ENCODE measurements at places on chromosomes 3 and 15. TPM values are rescaled to one million over a fixed set of nuclear protein-coding genes. Genes with fewer than 3 reads are reported as not detected.

The GOLGA6A gene
- 0.50 TPM for polyA plus RNA-seq

The PPP1R14D gene
- polyA plus RNA-seq: not detected

The PROK2 gene
- polyA plus RNA-seq: 0.18 TPM

The CDAN1 gene
- polyA plus RNA-seq: 14.4 TPM

The SMAD3 gene
- 0.64 TPM for polyA plus RNA-seq

The CLDN16 gene
- polyA plus RNA-seq: not detected

The IL17RE gene
- not detected for polyA plus RNA-seq

Data from neural cell (in vitro differentiated cells).